ENCODE measurements at places on chromosomes 11 and 22.

- peak; percentile 88 for DNase-seq
- peak within 1 kb of the TSS; percentile 51 for H3K27ac ChIP-seq
Measured at GRCh38 chr22:24951942-24952836, at the start of gene KIAA1671. Gene KIAA1671, plus strand, starts transcription at chr22:24952716. Its CDS starts 75,284 bp downstream, at chr22:25028000.

DNA sequence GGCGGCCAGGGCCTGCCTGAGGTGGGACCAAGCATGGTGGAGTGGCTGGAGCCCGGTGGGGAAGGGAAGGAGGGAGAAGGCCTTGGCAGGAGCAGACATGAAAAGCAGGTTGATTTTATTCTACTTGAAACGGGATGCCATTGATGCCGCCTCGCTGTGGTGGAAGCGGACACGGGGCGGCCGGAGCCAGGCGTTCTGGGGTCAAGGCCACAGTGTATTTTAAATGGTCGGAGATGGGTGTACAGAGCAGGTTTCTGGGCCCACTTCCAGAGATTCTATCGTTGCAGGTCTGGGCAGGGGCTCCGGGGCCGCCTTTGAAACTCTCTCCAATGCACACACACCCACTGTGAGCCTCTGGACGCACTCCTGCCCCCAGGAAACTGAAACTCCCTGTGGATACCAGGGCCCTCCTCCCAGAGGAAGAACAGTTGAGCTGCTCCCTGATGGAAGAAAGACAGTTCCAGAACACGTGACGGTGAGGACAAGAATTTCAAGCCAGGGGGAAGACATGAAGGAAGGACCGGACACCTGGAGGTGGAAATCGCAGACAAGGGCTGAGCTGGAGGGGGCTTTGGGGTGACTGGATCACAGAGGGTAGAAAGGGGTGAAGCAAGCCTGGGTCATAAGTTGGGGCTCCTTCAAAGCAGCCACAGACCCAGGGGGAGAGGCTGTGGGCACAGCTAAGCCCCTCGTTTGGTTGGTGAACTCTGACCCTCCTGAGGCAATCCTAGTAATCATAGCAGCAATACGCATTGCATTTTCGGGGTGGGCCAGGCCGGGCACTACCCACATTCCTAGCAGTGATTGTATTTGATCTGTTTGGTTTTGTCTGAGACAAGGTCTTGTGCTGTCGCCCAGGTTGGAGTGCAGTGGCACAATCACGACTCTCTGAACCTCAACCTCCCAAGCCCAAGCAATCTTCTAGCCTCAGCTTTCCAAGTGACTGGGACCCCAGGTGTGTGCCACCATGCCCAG, 12.3 kb upstream of the LINC01488 start:
- H3K27me3 ChIP-seq = no peaks in the 10 kb centered on the region
- H3K4me1 ChIP-seq = no peaks in the 10 kb centered on the region
- DNase-seq = no peak
- no peak overlapping the region for H3K27ac ChIP-seq

DNA sequence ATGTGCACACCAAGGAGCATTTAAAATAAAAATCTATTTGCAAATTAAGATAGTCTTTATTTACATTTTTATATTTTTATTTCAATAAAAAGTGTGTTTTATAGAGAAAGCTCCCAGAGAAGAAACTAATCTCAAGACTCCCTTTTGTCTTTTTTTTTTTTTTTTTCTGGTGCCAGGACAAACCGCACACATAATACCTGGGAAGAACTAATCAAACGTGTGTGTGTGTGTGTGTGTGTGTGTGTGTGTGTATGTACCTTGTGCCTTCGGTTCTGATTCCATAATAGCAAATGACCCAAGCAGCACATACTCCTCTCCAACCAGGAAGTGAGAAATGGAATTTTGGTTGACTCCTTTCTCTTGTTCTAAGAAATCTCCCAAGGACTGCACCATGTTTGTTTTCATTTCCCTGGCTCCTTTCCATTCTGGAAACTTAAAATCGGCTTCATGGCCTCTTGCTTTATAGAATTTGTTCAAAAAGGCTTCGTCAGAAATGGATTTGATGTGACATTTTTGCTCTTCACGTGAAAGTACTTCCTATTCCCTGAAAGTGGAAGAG, 65.3 kb downstream of the ST3GAL4 start:
- DNase-seq = no peak
- no peaks in the 10 kb centered on the region for H3K27me3 ChIP-seq
- peak overlapping the region; percentile 53 for H3K27ac ChIP-seq
- no peaks in the 10 kb centered on the region for H3K36me3 ChIP-seq
- H3K4me3 ChIP-seq = no peak overlapping the region

- no peak overlapping the region for H3K4me3 ChIP-seq
- DNase-seq = no peak
- no peaks in the 10 kb centered on the region for H3K4me1 ChIP-seq
- no peaks in the 10 kb centered on the region for H3K27me3 ChIP-seq
- peaks cover 78% of the 10 kb centered on the region for H3K36me3 ChIP-seq
- no peak overlapping the region for H3K27ac ChIP-seq
Measured at GRCh38 chr11:68406324-68407313, 53.9 kb upstream of the PPP6R3 start.

DNA sequence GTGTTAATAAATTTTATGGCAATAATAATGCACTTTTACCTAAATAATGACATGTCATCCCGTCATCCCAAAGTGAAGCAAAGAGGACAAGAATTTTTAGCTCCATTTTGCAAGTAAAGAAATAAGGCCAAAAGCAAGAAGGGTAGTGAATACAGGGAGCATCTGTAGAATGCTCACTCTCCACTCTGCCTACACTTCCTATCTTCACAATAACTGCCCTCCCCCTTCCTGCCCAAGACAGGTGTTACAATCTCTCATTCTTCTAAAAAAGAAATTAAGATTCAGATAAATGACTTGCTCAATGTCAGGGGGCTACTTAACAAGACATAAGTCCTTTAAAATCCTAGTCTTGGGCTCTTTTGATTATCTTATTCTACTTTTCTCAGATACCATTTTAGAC, 8.9 kb downstream of the RDX start:
- H3K36me3 ChIP-seq = no peaks in the 10 kb centered on the region
- H3K27me3 ChIP-seq = no peaks in the 10 kb centered on the region
- no peak overlapping the region for H3K27ac ChIP-seq
- no peak overlapping the region for H3K4me3 ChIP-seq

All from ascending aorta (tissue), 2 donors.